ENCODE measurements at places on chromosomes 6 and 20.

- DNase-seq: no peak
Observed at GRCh38 chr6:44580901-44581300, 193.4 kb downstream of the CDC5L start.

DNA sequence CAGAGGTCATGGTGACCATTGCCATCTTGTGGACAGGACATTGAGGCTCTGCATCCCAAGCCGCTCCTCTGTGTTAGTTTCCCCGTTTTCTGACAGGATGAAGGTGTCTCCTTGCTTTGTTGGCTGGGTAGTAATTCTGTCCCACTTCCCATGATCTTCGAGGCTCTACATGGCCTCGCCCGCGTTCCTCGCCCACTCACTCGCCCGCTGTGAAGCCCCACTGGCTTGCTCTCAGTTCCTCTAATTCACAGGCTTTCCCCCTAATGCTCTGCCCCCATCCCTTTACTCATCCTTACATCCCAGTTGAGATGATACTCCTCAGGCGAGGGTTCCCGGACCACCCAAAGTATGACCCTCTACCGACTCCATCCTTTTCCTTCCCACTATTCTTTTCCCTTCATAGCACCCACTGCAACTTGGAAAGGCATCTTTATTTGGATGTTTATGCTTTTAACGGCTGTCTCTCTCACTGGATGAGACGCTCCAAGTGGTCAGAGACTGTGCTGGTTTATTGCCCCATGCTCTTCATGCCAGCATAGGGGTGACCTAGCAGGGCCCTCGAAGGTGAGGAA, 511 bp upstream of the SLC35B2 start:
- DNase-seq: no peak

GRCh38 chr6:149012040-149012545, 265.3 kb downstream of the UST start:
- no peak for DNase-seq

DNA sequence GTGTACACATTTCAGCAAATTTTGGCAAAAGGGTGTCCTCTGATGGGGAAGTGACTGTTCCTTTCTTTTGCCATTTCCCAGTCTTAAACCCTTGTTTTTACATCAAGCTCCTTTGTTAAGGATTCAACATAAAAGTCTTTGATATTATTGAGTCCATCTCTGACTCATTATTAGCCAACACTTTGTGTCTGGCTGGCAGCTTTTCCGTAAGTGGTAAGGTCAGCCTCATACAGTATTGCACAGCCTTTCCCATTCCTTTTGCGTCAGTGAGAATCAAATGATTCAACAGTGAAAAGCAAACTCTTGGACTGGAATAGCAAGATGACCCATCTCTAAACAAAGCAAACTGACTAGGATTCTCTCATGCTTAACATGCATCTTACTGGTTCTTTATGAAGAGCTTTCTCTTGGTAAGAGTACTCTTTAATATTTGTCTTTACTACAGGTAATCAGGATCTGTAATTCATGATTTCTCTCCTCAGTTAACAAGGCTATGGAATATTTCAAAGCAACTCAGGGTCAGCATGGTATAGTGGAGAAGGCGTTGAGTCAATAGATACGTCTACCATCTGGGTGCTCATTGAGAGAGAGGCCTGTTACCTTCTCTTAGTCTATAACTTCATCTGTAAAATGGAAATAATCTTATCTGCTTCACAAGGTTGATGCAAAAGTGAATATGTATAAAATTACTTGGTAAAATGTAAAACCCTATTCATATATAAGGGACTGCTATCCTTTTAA, 183.6 kb downstream of the PRL start:
- DNase-seq: no peak

GRCh38 chr6:16704401-16705045, 56.7 kb downstream of the ATXN1 start:
- no peak for DNase-seq

- DNase-seq: no peak
Observed at GRCh38 chr20:57261457-57262251, 4.8 kb downstream of the BMP7 start.
